ENCODE measurements at places on chromosomes 5 and 9. TPM values are rescaled to one million over a fixed set of nuclear protein-coding genes. Genes with fewer than 3 reads are reported as not detected.

OR1J2 gene
- total RNA-seq = not detected

PALM2AKAP2 gene
- total RNA-seq = 15.6 TPM

CDC20B gene
- not detected for total RNA-seq

DOLK gene
- 11.3 TPM for total RNA-seq

TXNDC15 gene
- total RNA-seq = 133 TPM

PCDHB12 gene
- 6.9 TPM for total RNA-seq

TICAM2 gene
- total RNA-seq = 11.9 TPM

TLX3 gene
- 0.32 TPM for total RNA-seq
